ENCODE measurements at places on chromosomes 16 and 17.

- DNase-seq, result no peak
These were observed 4.9 kb downstream of the FA2H start for GRCh38 chr16:74769586-74770190.

DNA sequence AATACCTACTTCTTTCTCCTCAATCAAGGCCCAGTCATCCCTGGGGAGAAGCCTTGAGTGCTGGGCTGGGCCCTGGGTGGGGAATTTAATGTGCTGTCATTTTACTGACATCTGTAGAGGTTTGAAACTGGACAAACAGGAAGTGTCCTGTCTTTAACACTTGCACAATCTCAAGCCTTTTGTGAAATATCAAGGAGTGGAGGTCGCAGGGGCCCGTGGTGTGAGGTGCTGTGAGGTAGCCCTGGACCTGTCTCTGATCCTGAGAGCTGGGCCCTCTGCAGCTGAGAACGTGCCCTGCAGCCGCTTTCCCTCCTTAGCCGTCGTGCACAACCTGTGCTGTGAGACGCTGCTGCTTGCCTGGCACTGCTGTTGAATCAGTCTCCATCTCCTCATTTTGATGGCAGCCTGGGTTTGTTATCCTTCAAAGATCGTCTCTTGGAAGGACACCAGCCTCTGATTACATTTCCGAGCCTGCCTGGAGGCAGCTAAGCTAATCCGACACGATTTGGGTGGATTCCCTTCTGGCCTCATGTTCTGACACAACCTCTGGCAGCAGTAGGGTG, 29.9 kb downstream of the SMARCE1 start:
- DNase-seq, result no peak

DNA sequence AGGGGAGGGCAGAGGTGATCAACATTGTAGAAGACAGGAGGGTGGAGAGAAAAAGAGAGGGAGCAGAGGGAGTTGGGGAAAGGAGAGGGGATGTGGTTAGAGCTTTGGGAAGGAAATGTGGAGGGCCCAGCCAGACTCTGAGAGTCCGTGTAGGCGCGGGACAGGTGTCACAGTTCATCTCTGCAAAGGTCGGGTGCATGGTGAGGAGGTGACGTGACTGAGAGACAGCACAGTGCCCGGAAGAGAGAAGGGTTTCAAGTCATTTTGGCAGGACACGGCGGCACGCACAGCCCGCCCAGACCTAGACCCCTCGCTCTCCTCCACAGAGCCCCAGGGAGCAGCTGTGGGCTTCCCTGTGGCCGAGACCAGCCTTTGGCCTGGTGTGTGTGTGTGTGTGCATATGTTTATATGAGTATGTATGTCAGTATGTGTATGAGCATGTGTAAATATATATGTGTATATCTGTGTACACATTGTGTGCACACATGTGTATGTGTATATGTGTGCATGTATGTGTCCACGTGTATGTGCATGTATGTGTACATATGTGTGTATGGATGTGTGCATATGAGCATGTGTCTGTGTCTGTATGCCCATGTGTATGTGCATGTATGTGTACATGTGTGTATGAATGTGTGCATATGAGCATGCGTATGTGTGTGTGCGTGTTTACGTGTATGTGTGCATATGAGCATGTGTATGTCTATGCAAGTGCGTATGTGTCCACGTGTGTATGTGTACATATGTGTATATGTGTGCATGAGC, 104.6 kb downstream of the SEC14L1 start:
- no peak for DNase-seq

DNA sequence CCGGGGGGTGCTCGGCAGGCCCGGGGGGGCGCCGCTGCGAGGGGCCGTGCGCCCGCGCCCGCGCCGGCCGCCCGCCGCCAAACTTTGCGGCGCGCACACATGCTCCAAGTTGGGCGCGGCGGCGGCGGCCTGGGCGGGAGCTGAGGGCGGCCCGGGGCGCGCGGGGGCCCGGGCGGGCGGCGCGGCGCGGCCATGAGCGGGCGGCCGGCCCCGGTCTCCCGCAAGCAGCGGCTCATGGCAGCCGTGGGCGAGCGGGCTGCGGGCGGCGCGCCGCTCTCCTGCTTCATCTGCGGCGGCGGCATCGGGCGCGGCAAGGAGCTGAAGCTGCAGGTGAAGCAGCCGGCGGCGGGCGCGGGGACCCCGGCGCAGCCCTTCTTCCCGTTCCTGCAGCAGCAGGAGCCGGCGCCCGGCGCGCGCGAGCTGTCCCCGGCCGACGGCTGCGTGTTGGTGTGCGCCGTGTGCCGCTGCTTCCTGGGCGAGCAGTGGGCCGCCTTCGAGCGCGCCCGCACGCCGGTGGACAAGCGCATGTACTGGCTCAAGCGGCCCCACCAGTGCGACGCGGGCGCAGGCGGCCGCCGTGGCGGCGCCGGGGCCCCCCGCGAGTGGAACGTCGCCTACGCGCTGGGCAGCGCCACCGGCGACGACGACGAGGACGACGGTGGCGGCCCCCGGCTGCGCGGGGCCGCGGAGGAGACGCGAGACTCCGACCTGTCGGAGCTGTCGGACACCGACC, 57.2 kb upstream of the CIBAR2 start:
- peak; percentile 38 for DNase-seq

DNA sequence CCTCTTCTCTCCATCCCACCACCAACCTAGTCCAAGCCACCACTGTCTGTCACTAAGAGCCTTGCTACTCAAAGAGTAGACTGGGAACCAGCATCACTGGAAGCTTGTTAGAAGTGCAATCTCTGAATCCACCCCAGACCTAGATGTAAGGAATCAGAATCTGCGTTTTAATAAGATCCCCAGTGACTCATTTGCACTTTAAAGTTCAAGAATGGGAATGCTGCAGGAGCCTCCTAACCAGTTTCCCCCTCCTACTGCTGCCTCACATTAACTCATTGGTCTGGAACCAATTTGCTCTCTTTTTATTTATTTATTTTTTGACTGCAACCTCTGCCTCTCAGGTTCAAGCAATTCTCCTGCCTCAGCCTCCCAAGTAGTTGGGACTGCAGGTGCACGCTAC, 19.8 kb upstream of the LYRM9 start:
- no peak for DNase-seq

GRCh38 chr17:83200751-83201150, 121.3 kb downstream of the METRNL start:
- DNase-seq, result no peak

- DNase-seq, result no peak
These were observed 833.6 kb upstream of the SOX9 start for GRCh38 chr17:71287071-71287823.

DNA sequence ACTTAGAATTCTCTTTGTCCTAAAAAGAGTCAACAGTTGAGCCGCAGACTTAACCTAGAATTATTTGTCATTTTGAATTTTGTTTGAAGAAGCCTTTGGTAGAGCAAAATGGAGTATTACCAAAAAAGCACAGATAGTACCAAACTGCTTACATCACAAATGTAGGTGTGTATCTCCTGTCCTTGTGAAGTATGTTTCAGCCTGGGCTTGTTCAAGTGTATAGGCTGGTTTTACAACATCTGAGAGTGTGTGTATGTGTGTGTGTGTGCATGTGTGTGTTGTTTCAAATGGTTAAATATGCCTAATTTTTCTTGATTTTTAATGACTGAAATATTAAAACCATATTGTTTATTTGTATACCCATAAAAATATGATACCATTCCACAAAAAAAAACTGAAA, 188.7 kb upstream of the AXIN2 start:
- DNase-seq, result no peak

GRCh38 chr16:88676502-88677242, 9.6 kb downstream of the SNAI3 start:
- DNase-seq, result no peak

DNA sequence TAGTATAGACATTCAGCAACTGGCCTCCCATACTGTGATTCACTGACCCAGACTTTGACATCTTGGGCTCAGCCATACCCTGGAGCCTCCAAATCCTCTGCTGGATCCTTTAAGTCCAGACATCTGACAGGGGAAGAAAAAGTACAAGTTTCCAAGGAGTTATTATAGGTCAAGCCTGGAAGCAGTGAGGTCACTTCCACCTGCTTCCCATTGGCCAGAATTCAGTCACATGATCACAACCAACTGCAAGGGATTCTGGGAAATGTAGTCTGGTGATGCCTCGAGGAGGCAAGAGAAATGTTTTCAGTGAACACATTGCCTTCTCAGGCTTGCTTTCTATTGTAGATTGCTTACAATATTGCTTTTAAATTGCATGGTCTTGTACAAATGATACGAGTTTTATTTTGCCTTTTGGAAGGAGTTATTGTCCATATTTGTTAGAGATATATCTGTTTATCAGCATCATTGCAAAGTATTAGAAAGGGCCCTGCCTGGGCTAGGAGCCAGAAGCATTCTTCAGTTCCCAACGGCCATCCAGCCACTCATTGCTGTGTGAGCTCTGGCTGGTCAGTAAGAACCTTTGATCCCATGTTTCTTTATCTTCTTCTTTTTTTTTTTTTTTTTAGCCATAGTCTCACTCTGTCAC, 696.9 kb downstream of the WWOX start:
- peak; percentile 56 for DNase-seq

DNA sequence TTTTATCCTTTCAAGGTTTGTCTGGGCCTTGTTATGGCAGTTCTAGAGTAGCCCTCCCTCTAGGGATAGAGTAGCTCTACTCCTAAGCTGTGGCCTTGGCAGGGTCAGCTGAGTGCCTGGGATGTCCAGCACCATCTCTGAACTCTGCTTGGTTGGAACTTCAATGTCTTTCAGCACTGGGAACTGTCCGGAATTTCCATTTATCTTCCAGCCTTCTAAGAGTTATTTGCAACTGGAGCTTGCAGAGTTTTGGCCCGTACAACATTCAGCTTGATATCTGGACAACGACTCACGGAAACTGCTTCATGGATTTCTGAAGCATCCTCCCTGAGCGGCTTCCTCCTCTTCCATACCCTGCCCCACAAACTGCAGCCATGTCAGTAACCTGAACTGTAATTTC, 22.9 kb downstream of the MMD start:
- DNase-seq, result no peak

- DNase-seq, result no peak
These were observed 27.5 kb downstream of the OR1D5 start for GRCh38 chr17:3035968-3036280.

DNA sequence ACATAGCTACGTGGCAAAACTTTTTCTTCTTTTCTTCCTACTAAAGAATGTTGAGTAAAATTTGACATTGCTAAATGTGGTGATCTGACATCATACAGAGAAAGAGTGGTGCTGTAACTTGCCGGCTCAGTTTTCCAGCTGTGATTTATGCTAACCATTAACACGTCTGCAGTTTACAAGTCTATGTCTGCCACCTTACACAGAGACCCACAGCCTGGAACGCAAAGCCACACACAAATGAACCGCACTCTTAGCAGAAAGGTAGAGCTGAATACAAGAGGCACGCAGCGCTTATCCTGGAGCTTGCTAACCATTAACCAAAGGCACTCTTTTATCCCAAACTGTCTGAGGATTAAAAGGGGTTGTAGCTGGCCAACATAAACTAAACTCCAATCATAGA, 31.9 kb downstream of the CACNG1 start:
- no peak for DNase-seq

- peak; percentile 69 for DNase-seq
These were observed 8.9 kb downstream of the LDAF1 start for GRCh38 chr16:21167360-21167759.

DNA sequence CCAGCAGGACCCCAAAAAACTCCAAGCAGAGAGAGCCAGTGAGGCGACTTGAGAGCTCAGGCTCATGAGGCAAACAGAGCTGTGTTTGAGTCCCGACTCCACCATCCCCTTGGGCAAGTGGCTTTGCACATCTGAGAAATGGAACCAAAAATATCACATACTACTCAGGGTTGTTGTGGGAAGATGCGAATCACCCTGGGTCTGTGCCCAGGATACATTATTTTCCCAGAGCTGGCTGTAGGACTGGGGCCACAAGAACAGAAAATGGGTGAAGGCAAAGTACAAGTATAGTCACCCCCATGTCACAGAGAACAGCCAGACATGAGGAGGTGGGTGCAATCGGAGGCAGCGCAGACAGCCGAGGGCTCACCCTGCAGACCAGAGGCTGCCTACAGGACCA, 127.3 kb downstream of the GAS7 start:
- DNase-seq, result no peak

DNA sequence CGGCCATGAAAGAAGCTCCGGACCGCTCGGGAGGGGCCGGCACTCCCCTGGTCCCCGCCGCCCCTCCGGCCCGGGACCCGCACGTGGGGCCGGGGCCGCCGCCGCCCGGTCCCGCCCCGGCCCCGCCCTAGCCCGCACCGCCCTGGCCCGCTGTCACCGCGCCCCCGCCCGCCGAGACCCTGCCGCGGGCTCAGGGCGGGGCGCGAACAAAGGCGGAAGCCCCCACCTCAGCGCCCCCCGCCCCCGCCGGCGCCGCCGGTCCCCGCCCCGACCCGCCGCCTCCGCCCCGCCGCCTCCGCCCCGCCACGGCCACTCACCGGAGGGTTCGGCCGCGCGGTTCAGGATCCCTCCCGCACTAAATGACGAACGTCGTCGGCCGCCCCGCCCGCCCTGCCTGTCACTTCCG, at the start of gene ARHGDIA:
Gene ARHGDIA (minus strand): TSS at position 357 of the 406 bp plus-strand sequence. CDS start 1,407 bp downstream, outside the sequence.
- no peak for DNase-seq

- no peak for DNase-seq
These were observed 7.9 kb downstream of the GNAO1 start for GRCh38 chr16:56199164-56199563.

- DNase-seq, result no peak
These were observed 229.2 kb downstream of the SHISA9 start for GRCh38 chr16:13130586-13130985.

- no peak for DNase-seq
These were observed 21.7 kb downstream of the GRB2 start for GRCh38 chr17:75383842-75384195.

DNA sequence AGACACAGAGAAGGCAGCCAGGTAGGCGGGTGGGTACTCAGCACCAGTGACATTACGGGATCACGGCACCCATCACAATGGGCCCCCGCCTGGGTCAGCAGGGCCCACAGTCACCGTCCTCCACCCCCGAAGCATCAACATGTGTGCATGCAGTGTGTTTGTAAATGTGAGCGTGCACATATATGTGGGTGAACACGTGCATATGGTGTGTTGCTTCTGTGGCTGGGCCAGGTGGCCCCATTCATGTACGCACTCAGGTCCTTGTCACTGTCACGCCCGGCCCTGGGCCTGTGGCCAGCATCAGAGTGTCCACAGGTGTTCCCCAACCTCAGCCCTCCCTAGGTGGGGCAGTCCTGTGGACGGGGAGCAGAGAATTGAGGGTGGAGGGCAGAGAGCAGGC, 37.1 kb downstream of the TNFRSF13B start:
- no peak for DNase-seq

DNA sequence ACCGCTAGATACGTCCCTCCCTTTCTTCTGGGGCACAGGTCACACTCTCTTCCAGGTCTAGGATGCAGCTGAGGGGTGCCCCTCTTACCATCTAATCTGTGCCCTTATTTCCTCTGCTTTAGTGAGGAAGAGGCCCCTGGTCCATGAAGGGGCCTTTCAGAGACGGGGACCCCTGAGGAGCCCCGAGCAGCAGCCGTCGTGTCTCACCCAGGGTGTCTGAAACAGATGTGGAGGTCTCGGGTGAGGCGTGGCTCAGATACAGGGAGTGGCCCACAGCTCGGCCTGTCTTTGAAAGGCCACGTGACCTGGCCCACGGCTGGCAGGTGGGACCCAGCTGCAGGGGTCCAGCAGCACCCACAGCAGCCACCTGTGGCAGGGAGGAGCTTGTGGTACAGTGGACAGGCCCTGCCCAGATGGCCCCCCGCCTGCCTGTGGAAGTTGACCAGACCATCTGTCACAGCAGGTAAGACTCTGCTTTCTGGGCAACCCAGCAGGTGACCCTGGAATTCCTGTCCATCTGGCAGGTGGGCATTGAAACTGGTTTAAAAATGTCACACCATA, 15.6 kb downstream of the SCGB1C2 start:
- no peak for DNase-seq

GRCh38 chr17:21687136-21687953, 5.0 kb upstream of the KCNJ18 start:
- no peak for DNase-seq

GRCh38 chr17:6165806-6166205, 95.6 kb downstream of the WSCD1 start:
- no peak for DNase-seq

Data from RKO (cell line).